ENCODE measurements at places on chromosomes 12 and 14. TPM values are rescaled to one million over a fixed set of nuclear protein-coding genes. Genes with fewer than 3 reads are reported as not detected.

CCDC59 gene
- total RNA-seq: 29.2 TPM

C12orf50 gene
- total RNA-seq: 0.13 TPM

PIGH gene
- total RNA-seq: 31.7 TPM

ELK3 gene
- 59.5 TPM for total RNA-seq

SOX5 gene
- total RNA-seq: 10.8 TPM

- DNase-seq: no peak
These were observed 156.4 kb downstream of the ESR2 start for GRCh38 chr14:64137657-64138290.

DNA sequence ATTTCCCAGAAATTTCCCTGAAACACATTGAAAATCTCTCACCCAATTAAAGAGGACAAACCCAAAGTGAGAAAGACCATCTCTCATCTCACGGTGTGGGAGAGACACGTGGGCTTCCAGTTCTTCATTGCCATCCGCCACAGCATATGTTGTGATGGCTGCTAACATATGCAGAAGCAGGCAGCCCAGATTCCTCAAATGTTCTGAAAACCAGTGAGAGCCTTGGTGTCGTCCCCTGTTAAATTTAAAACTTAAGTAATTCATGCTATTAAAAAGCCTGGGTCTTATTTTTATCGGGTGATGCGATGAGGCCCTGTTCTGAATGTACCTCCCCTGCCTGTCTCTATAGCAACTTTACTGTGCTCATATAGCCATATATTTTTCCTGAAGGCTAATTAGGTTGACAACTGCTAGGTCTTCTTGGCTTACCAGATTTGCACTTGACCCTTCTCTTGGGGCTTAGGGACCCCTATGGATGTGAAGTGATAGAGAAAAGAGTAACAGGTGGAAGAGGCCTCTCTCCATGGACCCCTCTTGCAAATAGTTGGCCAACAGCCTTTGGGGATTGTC lies 2.8 kb upstream of the FGF6 start:
- no peak for DNase-seq

GRCh38 chr14:59585891-59586554 lies 9.4 kb upstream of the CCDC175 start:
- no peak for DNase-seq

DNA sequence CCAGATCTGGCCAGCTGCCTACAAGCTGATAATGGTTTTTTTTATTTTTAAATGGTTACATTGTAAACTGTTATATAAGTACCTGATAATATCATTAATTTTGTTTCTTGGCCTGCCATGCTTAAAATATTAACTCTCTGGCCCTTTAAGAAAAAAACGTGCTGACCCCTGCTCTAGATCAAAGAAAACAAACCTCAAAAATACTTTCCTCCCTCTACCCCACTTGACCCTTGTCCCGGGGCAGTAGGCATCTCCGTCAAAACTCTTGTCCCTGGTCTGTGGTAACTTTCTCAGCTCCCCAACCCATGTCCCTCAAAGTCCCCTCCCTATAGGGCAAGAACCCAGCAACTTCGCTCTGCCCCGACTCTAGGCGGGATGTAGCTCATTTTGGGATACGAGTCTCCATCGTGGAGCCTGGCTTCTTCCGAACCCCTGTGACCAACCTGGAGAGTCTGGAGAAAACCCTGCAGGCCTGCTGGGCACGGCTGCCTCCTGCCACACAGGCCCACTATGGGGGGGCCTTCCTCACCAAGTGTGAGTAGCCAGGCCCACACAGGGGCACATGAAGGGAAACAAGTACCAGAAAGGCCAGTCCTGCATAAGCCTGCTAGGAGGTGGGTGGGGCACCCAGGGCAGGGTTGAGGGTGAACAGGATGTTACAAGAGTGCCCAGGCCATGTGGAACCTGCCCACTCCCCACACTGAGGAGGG lies 3.5 kb downstream of the RDH5 start:
- no peak for DNase-seq

DNA sequence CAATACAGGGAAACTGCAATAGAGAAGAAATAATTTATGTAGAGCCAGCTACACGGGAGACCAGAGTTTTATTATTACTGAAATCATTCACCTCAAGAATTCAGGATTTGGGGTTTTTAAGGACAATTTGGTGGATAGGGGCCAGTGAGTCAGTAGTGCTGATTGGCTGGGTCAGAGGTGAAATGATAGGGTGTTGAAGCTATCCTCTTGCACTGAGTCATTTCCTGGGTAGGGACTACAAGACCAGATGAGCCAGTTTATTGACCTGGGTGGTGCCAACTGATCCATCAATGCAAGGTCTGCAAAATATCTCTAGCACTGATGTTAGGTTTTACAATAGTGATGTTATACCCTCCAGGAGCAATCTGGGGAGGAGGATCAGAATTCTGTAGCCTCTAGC lies 486.3 kb downstream of the LRIG3 start:
- no peak for DNase-seq

DNA sequence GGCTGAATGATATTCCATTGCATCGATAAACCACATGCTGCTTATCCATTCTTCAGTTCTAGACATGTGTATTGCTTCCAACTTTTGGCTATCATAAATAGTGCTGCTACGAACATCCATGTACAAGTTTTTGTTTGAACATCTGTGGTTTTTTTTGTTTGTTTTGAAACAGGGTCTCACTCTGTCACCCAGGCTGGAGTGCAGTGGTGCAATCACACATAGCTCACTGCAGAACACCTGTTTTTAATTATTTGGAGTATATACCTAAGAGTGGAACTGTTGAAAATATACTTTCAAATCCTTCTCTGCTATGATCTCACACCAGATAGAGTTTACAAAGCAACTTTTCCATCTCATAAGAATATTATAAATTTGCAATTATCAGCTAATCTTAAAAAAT lies 124.2 kb downstream of the TTC7B start:
- DNase-seq: no peak

- no peak for DNase-seq
These were observed 36.0 kb upstream of the GARIN6 start for GRCh38 chr12:99611599-99611998.

DNA sequence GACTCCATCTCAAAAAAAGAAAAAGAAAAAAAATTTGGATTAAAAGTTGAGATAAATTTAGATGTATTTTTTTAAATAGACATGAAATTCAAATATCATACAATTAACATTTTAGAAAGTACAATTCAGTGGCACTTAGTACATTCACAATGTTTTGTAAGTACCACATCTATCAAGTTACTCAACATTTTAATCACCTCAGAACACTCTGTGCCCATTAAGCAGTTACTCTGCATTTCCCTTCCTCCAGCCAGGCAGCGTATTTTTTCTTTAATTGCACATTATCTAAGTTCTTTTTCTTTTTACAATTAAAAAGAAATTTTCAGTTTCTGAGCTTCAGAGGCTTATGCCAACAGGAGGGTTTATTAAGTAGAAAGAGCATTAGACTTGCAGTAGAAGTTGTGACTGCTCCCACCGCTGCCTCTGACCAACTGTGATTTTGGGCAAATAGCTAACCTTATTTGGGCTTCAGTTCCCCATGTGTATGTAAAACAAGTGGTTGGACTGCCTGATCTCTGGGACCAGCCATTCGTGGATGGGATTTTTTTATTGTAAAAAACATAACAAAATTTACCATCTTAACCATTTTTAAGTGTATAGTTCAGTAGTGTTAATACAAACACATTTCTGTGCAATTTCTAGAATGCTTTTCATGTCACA lies 65.7 kb downstream of the WNK1 start:
- no peak for DNase-seq

DNA sequence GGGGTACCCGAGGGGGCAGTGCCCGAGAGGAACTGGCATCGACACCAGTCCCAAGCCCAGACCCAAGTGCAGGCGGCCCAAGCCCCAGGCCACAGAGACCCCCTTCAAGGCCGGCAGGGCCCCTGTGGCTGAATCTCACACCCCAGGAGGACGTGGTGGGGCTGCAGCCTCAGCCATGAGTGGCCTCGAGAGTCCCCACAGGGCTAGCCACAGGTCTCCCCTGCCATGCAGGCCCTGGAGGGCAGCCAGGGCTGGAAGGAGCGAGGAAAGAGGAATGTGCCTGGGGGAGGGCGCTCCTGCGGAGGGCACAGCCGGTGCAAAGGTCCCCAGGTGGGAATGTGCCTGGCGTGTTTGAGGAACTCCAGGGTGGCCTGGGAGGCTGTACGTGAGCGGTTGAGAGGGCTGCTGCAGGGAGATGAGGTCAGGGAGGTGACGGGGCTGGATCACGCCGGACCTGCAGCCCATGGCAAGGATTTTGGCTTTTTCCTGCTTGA lies 86.1 kb downstream of the NCOR2 start:
- no peak for DNase-seq

DNA sequence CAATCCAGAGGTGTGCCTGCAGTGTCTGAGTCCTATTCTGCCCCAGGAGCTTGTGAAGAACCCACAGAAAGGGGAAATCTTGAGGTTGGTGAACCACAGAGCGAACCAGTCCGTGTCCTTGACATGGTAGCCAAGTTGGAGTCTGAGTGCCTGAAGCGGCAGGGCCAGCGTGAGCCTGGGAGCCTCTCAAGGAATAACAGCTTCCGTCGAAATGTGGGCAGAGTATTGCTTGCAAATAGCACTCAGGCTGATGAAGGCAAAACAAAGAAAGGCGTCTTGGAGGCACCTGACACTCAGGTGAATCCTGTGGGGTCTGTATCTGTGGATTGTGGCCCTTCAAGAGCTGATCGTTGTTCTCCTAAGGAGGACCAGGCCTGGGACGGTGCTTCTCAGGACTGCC lies 60.5 kb downstream of the ATG14 start:
- DNase-seq: no peak

DNA sequence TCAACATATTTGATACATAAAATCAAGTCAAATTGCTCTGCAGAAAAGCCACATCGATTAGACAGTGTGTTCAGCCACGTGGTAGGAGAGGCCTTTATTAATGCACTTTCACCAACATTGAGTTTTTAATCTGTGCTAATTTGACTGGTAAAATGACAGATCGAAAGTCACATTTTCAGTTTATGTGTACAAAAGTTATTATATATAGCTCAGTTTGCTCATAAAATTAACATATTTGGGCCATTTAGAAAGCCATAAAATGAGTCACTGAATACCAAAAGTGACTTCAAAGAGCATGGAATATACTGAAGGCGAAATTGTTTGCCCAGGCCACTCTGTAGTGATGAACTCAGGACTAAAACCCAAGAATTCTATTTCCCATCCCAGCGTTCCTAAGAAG lies 26.0 kb downstream of the C12orf42 start:
- DNase-seq: no peak

DNA sequence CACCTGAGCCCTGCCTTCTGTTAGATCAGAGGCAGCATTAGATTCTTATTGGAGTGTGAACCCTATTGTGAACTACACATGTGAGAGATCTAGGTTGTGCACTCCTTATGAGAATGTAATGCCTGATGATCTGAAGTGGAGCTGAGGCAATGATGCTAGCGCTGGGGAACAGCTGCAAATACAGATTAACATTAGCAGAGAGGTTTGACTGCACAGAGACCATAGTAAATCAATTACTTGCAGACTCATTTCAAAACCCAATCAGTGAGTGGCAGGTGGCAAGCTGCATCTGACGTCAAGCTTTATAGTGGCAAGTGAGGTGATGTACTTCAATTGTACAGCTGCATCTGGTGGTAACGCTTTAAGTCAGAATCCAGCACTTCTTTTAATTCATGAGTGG lies 141.6 kb downstream of the GPHN start:
- DNase-seq: no peak

DNA sequence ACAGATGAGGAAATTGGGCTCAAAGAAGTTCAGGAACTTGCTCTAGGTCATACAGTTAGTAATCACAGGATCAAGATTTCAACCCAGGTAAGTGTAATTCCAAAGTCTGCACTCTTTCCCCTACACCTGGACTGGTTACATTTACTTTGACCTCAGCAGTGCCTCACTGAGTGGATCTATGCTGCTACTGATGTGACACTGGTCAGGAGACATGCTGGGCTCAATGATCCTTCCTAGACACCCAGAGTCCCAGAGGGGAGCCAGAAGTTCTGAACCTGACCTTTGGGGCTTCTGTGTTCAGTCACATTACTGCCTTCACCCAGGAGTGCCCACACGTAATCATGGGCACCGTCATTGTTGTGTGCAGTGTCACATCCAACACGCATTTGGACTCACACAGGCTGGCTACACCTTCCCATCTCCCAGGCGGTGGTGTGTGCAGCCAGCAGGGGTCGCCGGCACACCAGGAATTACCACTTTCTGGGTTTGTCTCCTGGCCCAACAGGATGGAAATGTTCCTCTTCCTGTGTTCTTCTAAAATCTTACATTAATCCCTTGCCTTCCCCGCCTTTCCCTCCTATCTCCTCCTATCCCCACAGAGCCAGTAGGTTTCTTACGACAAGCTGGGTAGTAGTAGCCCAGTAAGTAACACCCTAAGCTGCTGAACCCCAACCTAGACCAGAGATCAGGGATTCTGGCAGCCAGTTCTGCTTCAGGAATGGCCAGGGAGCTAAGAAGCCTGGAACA lies 25.6 kb downstream of the CALCOCO1 start:
- peak; percentile 85 for DNase-seq

DNA sequence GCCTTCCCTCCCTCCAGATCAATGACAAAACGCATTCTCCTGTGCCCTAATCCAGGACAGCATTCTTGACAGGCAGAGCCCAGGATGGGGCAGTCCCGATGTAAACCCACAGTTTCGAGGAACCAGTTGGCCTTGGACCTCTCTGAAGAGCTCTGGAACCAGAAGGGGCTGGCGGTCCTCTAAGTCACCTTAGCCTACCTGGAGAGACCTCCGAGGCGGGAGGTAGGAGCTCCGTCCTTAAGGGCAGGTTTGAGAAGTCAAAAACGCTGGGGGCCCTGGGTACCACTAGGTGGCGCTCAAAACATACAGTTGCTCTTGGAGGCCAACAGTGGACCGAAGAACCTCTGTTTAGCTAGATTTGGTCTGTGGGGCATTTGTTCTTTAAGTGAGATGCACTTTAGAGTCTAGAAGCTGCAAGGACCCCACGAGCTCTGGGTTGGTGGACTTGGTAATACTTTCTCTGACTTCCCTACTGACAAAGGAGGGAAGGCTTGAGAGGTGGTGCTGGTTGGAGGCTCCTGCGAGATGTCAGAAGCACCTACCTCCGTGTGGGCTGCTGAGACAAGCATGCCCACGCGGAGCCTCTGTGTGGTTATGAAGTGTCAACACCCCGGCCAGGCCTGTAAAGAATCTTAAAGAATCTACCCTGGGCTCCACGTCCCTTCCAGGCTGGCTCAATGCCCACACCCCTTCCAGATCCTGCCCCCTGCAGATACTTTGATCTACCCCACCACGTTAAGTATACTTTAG lies 74.8 kb upstream of the CHST11 start:
- DNase-seq: peak; percentile 85

All from kidney (tissue), 22 donors.